Stimulated activated CD8-positive, alpha-beta memory T cell treated with anti-CD3 and anti-CD28 coated beads, Interleukin-4, amount 100 ng/mL, for 4 hours (primary cell): ENCODE measurements at places on chromosomes 2 and 18.

DNA sequence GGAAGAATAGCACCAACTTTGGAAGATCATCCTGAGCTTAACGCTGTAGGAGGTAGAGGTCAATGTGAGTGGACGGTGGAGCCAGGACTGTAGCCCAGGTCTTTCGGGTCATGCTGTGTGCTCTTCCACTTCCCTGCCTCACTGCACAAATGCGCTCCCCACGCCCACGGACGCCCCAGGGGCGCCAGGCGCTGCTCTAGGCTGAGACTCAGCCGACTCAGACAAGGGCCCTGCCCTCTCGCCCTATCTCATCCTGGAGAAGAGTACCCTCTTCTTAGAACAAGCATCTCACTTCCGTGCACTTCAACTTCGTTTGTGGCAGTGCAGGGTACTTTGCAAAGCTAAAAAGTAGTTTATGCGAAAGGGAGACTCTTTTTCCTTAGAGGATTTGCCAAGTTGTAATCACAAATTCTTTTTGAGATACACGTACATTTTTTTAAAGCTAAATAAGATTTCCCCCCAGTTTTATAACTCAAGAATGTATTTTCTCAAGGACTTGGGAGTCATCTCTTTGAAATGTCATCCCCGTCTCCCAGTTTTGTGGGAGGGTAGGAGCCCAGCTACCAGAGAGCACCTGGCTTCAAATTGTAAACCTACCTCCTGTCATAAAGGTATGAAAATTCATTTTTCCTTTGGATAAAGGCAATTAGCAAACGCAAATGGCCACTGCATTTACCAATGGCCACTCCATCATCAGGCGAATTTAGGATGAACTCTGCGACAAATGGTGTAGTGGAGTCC is 1.2 kb upstream of the PRELID3A start:
- no peak for DNase-seq

GRCh38 chr2:127052057-127052770 is 54.7 kb downstream of the BIN1 start:
- no peak for DNase-seq

DNA sequence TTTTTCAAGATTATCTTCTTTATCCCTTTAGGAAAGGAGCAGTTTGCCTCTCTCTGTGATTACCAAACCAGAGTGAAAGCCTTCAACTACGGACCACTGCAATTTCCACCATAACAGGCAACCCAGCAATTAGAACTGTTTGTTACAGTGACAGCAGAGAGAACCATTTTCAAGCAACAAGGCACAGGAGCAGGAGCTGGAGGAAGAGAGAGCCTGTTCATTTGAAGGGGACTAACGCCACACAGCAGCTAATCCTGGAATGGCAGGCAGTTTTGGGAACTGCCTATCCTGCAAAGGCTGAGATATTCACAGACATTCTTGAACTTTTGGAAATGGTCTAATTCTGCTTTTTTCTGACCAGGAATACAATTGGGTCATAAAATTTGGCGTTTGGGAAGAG is 1541.9 kb upstream of the PIK3C3 start:
- DNase-seq, result no peak

GRCh38 chr2:39780825-39781600 is 2.0 kb upstream of the THUMPD2 start:
- DNase-seq, result no peak

DNA sequence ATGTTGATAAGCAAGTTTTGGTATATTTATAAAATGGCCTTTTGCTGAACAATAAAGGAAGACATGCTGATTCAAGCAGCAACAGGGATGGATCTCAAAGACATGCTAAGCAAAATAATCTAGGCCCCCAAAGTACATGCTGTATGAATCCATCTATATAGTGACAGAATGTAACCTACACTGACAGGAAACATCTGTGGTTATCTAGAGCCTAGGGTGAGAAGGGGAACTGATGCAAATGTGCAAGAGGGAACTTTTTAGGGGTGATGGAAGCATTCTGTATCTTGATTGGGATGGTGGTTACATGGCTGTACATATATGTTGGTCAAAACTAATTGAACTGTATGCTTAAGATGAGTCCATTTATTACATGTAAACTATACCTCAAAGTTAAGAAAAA is 24.2 kb downstream of the CNRIP1 start:
- DNase-seq, result no peak

GRCh38 chr2:240563951-240564560 is 3.9 kb downstream of the DUSP28 start:
- no peak for DNase-seq

- DNase-seq, result no peak
Observed at GRCh38 chr2:217262911-217263310, 403.0 kb upstream of the TNP1 start.

DNA sequence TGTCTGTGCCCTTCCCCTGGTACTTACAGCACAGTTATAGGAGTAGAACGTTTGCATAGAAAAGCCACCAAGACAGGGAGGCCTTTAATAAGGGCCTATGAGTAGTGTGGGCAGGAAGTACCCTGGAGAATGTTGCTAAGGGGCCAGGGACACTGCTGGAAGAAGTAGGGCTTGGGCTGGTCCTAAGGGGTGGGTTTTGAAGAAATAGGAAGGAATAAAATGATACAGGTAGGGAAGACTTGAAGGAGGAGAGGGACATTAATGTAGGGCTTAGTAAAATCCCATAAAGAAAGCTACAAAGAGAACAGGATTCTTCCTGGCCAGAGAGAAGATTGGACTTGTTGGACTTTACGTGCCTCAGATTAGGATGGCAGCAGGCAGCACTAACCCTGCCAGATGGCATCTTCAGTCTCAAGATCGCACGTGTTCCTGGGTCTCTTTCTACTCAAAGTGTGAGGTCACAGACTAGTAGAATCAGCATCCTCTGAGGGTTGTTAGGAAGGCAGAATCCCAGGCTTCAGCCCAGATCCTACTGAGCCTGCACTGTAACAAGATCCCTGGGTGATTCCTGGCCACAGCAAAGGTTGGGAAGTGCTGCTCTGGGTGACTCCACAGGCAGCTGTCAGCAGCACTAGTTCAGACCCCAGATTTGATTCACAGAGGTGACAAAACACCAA is 39.2 kb downstream of the EPAS1 start:
- no peak for DNase-seq

- DNase-seq, result no peak
Observed at GRCh38 chr18:79395308-79395640, 456 bp upstream of the NFATC1 start.

DNA sequence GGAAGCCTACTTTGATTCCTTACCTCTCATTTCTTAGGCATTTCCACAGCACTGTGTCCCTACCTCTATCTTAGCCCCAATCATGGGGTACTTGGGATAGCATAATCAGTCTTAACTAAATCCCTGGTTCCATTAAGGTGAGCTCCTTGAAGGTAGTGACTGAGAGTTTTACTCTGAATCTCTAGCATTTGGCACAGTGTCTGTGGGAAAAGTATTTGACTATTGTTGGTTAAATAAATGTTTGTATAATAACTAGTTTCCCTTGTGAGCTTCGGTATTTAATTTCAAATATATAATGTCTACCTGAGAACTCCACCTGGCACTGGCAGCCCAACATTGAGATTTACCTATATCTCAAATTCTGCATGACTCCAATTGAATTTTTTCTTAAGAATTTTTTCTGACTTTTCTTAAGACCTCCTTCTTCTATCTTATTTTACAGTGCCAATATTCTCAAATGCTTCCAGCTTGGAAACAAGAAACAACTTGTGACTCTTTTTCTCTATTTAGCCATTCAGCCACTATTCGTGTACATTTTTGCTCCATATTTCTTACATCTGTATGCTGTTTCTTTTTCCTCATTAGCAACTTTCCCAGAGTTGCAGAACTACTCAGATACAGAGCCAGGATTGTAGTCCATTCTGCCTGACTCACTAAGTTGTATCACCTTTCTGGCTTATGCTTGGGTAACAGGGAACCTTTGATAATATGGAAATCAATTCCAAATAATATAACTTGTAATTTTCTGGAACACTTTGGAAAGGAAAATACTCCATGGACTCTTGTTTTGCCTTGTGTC is 214.0 kb upstream of the NT5C1B start:
- DNase-seq, result no peak
